Stimulated activated CD8-positive, alpha-beta memory T cell treated with anti-CD3 and anti-CD28 coated beads, Interleukin-15, amount 100 ng/mL, for 1 hour (primary cell): ENCODE measurements at places on chromosomes 6 and 20.

DNA sequence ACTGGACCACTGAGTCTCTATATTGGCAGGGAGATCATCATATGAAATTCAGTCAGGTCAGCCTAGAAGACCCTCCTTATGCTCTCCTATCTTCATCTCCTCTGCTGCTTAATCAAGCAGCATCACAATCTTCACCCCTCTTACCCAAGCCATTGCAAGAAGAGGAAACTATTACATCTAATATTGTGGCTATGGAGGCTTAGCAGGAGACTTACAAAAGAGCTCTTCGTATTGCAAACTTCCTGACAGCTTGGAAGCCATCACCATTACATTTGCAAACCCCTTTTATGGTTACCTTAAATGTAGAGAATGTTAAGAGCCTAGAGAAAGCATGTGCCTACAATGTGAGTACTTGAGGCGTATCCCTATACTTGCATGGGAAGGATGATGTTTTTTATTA lies 87.2 kb upstream of the STXBP5 start:
- DNase-seq = no peak

GRCh38 chr6:78076371-78076770 lies 423.5 kb downstream of the MEI4 start:
- no peak for DNase-seq

DNA sequence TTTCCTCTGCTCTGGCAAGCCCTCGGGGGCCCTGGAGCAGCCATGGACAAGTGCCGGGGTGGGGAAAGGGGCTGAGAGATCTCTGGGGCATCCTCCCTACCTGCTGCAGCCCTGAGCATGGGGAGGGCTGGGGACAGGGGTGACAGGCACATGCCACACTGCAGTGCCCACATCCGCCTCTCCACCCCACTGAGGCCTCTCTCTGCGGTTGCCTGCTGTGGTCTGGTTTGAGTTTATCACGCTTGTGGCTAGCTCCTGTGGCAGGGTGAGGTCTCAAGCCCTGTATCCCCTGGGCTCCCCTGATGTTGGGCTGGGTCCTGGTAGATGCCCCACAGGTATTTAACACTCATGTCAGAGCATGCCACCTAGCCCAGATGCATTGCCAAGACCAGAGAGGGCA lies 52.9 kb upstream of the MLN start:
- peak; percentile 36 for DNase-seq

DNA sequence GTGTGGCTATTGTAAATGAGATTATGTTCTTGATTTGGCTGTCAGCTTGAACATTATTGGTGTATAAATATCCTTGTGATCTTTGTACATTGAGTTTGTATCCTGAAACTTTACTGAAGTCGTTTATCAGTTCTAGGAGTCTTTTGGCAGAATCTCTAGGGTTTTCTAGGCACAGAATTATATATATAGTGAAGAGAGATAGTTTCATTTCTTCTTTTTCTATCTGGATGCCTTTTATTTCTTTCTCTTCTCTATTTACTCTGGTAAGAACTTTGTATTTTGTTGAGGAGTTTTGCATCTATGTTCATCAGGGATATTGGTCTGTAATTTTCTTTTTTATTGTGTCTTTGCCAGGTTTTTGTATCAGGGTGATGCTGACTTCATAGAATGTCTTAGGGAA lies 589.2 kb upstream of the MAN1A1 start:
- no peak for DNase-seq

GRCh38 chr20:61251529-61252393 lies at the start of gene CDH4:
CDH4 (plus strand) TSS chr20:61252261.
- DNase-seq = no peak

- DNase-seq = no peak
Measured at GRCh38 chr6:38079107-38079506, 259.6 kb downstream of the ZFAND3 start.

DNA sequence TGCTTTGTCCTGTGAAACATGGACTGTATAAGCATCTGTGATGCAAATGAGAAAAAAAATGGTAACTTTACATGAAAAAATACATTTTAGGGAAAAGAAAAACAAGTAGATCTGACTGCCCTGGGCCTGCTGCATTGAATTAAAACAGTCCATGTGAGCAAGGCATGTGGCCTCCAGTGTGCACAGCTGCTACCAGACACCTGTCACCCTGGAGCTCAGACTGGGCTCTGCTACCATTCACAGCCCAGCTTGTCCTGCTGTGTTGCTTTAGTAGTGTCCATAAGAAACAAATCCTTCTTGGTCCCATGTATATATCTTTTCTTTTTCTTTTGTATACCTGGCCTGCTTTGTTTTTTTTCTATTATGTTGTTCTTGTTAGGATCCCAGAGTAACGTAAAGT lies 315.9 kb downstream of the NKAIN2 start:
- DNase-seq = no peak

DNA sequence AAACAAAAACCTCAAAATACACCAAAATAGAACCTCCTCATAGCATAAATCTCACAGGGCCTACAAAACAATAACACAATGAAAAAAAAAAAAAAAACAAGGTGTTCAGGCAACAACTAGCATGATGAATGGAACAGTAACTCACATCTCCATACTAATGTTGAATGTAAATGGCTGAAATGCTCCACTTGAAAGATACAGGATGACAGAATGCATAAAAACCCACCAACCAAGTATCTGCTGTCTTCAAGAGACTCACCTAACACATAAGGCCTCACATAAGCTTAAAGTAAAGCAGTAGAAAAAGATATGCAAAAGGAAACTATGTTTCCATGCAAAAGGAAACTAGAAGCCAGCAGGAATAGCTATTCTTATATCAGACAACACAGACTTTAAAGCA lies 121.3 kb downstream of the CDK19 start:
- DNase-seq = no peak

DNA sequence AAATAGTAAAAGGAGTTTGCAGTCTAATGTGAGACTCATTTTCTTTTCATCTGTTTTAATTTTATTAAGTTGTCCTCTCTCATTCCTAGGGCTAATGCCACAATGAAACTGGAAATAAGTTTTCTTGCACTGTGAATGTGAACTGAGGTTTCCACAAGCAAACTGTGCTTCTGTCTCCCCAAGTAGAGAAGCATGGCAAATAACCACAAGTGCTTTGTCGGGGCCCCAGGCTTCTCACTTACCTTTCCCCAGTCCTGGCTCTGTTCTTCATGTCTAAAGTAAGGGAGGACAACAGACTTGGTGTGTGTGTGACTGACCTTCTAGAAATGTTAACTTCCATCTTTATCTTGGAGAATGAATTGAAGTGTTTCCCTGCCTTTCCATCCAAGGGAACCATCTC lies 80.8 kb downstream of the CBFA2T2 start:
- no peak for DNase-seq

DNA sequence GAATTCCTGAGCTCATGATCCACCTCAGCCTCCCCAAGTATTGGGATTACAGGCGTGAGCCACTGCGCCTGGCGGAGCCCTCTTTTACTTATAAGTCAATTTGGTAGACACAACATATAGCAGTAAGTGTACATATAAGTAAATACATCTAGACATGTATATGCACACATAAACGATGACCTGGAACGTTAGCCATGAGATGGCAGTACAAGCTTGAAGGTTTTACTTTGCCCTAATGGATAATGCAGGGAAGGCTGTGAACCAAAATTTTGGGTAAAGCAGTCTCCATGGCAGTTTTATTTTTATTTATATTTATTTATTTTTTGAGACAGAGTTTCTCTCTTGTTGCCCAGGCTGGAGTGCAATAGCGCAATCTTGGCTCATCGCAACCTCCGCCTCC lies 2.4 kb upstream of the GNMT start:
- DNase-seq = no peak

GRCh38 chr6:27288136-27289044 lies 23.7 kb downstream of the POM121L2 start:
- no peak for DNase-seq

- no peak for DNase-seq
Measured at GRCh38 chr6:221531-222349, 70.5 kb upstream of the DUSP22 start.

- DNase-seq = no peak
Measured at GRCh38 chr6:142452993-142453392, 151.2 kb downstream of the ADGRG6 start.

DNA sequence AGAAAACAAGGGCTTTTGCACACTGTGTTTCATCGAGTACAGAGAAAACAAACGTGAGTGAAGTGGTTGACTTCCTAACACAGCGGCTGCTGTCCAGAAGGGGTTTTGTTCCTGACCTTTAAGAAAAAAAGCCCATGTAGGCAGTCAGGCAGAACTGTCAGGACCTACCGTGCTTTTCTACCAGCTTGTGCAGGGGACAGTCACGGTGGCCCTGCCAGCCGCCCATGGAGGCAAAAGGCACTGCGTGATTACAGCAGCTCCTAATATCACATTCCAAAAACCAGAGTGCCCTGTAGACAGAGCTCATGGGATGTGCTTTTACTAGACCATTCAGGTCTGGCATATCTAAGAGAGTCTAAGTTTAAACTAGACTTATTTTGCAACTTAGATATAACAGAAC lies 12.2 kb downstream of the TNFAIP3 start:
- no peak for DNase-seq

DNA sequence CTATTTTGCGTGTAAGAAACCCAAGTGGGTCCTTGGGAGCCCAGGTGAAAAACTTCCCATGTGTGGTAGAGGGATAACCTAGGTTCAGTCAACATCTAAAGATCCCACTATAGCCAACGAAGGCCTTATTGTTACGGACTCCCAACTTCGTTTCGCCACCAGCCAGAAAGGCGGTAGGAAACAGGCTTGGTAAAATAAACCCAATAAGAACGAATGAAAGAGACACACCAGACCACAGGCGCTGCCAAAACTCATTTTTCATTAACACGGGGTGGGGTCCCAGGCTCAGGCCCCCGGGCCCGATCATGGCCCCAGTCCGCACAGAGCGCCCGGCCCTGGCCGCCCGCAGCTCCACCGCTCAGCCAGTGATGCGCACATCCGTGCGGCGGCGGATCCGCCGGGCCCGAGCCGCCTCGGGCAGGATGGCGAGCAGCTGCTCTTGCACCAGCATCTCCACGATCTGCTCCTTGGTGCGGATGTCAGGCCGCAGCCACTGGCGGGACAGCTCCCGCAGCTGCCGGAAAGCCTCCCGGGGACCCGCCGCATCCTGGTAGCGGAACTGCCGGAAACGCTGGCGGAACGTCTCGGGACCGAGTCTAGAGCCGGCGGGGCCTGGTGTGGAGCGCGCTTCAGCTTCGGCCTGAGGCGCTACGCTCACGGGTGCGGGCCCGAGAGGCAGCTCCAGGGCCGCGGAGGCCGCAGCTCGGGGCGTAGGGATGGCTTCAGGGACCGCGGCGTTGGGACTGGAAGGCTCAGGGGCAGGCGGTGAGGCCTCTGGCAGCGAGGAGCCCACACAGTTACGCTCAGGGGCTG lies 709 bp downstream of the SCAND1 start:
- peak; percentile 29 for DNase-seq

DNA sequence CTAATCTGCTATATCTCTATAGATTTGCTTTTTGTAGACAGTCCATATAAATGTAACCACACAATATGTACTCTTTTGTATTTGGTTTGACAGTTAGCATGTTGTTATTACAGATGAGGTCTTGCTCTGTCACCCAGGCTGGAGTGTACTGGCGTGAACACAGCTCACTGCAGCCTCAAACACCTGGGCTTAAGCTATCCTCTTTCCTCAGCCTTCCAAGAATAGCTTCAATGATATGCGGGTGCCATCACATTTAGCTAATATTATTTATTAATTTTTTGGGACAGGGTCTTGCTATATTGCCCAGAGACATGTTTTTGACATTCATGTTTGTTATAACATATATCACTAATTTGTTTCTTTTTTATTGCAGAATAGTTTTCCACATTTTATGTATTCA lies 10.8 kb downstream of the REPS1 start:
- DNase-seq = no peak

DNA sequence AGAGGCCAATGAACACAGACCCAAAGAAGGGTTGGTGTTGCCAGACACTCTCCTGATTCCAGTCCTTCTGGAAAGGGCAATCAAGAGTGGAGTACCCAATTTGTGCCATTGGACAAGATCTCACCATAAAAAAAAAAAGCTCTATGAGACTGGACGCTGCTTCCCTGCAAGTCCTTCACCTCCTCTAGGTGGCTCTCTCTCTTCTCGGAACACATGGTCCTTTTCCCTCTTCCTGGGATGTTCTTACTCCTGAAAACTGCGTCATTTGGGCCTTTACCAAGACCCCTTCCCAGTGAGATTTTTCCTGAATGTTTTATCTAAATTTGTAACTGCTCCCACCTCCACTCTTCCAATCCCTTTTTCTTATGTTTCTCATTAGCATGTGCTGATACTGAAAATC lies 280.8 kb downstream of the FOXA2 start:
- no peak for DNase-seq

DNA sequence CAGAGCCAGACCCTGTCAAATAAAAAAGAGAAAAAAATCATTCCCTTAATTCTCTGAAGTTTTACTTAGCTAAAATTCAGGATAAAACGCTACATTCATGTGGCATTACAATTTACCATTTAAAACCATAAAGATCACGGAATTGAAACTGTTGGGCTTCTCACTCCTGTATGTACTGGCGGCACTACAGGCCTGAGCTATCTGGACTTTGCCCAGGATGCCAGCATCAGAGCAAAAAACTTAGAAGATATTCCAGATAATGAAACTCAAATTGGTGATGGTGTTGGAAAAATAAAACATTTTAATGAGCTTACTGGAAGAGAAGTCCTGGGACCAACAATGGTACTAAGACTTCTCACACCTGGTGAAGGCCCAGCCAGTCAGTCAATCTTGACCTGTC lies 14.2 kb downstream of the EPM2A start:
- no peak for DNase-seq

- DNase-seq = no peak
Measured at GRCh38 chr20:61673152-61673847, 392.4 kb downstream of the TAF4 start.

GRCh38 chr20:11581271-11581670 lies 336.4 kb upstream of the BTBD3 start:
- no peak for DNase-seq

GRCh38 chr6:4794140-4794707 lies 18.0 kb downstream of the CDYL start:
- DNase-seq = no peak

DNA sequence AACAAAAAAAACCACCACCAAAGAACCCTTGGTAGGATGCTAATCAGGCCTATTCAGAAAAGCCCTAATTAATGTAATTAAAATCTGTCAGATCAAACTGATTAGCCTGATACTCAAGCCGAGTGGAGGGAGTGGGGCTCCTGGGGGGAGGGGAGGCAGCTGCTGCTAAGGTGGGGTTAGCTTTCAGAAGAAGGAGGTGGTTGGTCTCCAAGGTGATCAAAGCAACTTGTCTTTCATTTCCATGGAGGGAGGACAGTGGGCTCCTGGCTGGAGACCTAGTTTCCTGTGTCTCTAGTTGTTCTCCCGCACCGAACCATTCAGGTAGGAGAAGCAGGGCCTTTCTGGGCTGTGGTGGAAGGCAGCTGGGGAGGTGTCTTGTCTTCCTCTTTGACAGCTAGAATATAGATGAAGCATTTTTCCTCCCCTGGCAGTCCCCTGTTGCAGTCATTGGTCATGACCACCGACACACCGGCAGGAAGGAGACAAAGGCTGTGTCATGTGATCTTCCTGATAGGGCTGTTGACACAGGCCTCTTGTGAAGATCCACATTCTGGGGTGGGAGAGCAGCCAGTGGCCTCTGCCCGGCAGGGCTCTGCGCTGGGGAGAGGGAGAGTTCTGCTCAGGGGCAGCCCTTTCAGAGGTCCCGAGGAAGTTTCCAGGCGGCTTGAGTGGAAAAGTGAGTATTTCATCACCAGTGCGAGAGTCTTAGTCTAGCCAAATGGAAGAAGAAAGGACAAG lies 39.9 kb upstream of the PRDM1 start:
- DNase-seq = no peak

GRCh38 chr20:49460131-49460530 lies 22.3 kb downstream of the KCNB1 start:
- DNase-seq = no peak

- no peak for DNase-seq
Measured at GRCh38 chr20:6269168-6269873, 146.5 kb upstream of the FERMT1 start.

- no peak for DNase-seq
Measured at GRCh38 chr6:78947529-78947928, 80.2 kb downstream of the IRAK1BP1 start.
